ENCODE measurements at places on chromosomes 3 and 15.

GRCh38 chr15:62636823-62637573 lies 405.5 kb upstream of the TPM1 start:
- DNase-seq, result no peak

DNA sequence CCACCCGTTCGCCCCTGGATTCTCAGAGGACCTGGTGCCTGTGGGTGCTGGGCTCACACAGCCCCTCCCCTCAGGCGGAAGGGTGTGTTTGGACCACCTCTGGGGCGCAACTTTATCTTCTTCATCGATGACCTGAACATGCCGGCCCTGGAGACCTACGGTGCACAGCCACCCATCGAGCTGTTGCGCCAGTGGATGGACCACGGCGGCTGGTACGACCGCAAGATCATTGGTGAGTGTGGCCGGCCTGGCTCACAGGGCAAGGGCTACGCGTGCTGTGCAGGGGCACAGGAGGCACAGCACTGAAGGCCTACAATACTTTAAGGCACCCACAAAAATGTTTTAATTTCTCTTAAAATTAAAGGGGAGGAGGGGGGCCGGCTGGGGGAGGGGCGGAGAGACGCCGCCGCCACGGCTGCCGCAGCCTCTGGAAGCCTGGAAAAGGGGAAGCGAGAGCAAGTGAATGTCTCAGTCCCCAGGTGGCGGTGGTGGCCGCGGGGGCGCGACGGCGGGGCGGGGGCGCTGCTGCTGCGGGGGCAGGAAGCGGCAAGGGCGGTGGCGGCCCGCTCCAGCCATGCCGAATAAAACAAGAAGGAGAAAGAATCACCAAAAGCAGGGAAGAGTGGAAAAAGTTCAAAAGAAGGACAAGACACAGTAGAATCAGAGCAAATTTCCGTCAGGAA lies 56.8 kb downstream of the DNAH1 start:
- peak; percentile 42 for DNase-seq

DNA sequence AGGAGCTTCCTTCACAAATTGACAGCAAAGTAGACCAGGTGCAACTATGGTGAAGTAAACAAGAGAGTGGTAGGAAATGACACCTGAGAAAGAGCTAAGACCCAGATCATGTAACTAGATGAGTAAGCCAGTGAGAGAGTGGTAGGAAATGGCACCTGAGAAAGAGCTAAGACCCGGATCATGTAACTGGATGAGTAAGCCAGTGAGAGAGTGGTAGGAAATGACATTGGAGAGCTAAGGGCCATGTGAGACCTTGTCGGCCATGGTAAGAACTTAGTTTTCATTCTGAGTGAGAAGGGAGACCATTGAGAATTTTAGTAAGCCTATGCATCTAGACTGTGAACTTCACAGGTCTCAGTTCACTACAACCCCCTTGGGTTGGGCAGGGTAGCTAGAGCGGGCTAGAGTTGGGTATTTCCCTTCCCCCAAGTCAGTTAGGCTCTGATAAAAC lies 5.4 kb upstream of the SENP7 start:
- no peak for DNase-seq

DNA sequence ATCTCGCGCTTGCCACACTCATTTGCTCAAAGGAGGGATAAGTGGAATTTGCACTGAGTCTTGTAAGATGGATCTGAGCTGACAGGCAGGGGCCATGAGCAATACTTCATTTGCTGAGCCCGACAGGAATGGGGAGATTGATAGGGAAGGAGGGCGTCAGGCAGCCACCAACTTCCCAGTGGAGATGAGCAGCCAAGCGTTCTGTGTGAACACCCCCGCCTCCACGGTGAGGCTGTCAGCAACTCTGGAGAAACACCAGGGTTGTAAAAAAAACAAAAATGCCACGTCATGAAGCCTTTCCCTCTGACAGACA lies 36.8 kb downstream of the TLE3 start:
- DNase-seq, result no peak

- no peak for DNase-seq
Measured at GRCh38 chr3:186932281-186933181, 2.2 kb downstream of the ST6GAL1 start.

All from left colon (tissue), 2 donors.